Activated CD4-positive, alpha-beta T cell treated with anti-CD3 and anti-CD28 coated beads, Interleukin-2, amount 50 U/mL, for 4 hours (primary cell): ENCODE measurements at places on chromosomes 13 and 19.

DNA sequence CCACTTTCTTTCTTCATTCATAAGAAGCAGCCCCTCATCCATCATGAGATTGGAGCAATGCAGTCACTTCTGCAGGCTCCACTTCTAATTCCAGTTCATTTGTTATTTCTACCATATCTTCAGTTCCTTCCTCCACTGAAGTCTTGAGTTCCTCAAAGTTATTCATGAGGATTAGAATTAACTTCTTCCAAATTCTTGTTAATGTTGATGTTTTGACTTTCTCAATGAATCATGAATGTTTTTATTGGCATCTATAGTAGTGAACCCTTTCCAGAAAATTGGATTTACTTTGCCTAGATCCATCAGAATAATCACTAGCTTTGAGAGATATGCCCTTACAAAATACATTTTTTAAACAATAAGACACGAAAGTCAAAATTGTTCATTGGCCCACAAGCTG is 2567.7 kb upstream of the PCDH20 start:
- DNase-seq: no peak

DNA sequence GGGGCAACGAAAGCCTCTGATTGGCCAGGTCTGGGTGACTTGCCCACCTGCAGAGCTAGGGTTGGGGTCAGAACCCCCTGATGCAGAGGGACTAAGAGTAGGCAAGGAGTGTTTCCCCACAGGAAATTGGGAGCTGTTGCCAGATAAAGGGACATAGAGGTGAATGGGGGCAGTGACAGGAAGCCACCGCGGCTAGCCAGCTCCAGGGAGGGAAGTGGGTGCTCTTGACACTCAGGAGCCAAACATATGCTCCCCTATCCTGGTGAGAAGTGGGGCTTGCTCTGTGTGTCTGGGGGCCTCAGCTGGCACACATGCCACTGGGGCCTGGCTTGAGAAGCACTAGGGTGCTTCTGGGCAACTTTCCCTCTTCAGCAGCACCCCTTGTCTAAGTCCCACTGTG is 26.0 kb downstream of the WDR88 start:
- DNase-seq: no peak

- no peak for DNase-seq
Observed at GRCh38 chr13:59478908-59479307, 684.8 kb downstream of the DIAPH3 start.

DNA sequence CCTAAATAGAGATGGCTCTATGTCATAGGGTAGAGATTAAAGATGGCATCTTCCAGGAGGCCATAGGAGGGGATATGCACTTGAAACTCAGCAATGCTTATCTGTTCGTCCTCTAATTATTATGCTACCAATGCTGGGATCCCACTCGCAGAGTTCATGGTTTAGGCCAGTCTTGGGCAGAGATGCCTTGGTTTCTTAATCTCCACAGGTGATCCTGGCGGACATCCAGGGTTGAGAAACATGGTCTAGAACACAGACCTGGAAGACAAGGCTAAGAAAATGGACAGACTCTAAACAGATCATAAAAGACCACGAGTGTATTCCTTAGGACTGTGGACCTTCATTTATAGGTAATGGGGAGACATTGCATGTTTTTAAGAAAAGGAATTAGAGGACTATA is 70.0 kb upstream of the IRS2 start:
- DNase-seq: no peak

- no peak for DNase-seq
Observed at GRCh38 chr19:4556597-4557127, 2.8 kb downstream of the SEMA6B start.

- no peak for DNase-seq
Observed at GRCh38 chr13:74560325-74560724, 426.1 kb upstream of the KLF12 start.

GRCh38 chr13:78341032-78341431 is 262.3 kb downstream of the POU4F1 start:
- DNase-seq: no peak

GRCh38 chr13:100214886-100215285 is 126.0 kb downstream of the PCCA start:
- no peak for DNase-seq

DNA sequence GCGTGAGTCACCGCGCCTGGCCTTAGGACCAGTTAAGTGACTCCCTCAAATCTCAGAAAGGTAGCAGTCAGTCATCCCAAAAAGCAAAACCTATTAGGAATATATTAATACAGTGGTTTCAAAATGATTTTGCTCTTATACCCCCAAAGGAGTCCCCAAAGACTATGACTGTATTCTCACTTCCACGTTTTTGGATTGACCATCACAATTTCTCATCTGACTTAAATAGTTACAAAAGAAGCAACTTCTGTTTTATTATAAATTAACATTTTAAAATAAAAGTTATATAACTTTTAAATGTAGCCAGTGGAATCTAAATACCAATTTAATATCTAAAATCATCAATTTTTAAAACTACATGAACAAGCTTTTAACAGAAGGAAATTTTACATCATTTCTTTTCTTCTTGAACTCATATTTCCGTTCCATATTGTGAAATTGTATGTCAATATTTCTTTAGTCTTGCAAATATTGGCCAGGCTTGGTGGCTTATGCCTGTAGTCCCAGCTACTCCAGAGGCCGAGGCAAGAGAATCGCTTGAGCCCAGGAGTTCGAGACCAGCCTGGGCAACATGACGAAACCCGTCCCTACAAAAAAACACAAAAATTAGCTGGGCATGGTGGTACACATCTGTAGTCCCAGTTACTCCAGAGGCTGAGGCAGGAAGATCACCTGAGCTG is 1.5 kb upstream of the SPART start:
- DNase-seq: no peak

GRCh38 chr19:8404391-8405151 is 8.5 kb upstream of the MARCHF2 start:
- DNase-seq: no peak

DNA sequence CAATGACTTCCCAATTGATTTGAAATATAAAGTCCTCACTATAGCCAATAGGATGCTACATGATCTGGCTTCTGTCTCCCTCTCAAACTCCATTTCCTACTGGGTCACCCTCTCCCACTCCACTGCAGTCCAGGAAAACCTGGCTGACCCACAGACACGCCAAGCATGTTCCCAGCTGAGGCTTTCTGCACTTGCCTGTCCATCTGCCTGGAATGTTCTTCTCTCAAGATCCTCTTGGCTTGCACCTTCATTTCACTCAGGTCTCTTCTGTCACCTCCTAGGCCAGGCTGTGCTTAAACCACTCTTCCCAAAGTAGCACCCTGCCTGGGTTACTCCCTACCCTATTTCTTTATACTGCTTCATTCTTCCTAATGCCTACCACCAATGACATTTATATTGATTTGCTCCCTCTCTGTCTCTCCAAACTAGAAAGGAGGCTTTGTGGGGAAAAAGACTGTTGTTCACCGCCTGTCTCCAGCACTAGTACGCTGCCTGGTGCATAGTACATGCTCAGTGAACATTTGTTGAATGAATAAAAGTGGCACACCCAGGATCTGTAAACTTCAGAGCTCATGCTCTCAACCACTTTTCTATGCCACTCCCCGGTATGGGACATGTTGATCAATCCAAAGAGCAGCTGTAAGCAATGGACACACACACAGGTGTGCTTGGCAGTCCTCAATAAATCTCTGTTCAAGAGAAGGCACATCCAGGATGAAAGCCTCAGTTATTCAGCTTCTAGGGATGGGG is 261.3 kb downstream of the FOXO1 start:
- no peak for DNase-seq
